Brain pericyte (primary cell): ENCODE measurements at places on chromosomes 2 and 18.

GRCh38 chr2:70344195-70344594, 42.3 kb upstream of the FAM136A start:
- DNase-seq: no peak

- DNase-seq: no peak
Measured at GRCh38 chr18:53551868-53552426, 672.5 kb downstream of the MBD2 start.

DNA sequence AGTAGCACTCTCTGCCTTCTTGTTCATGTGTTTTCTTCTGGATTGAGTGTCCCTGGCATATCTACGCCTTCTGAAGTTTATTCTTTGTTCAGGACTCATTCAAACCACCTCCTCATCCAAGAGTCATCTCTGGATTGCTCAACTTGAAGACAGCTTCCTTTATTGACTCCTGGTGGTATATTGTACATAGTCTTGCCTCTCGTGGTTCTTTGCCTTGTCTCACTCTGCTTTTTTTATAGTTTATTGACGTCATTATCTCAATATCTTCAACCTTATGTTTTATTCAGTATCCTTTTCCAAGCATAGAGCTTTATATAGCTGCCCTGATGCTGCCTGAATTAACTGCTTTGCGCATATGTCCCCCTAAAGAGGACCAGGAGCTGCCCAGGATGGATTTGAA, 161.7 kb downstream of the INSIG2 start:
- DNase-seq: no peak

DNA sequence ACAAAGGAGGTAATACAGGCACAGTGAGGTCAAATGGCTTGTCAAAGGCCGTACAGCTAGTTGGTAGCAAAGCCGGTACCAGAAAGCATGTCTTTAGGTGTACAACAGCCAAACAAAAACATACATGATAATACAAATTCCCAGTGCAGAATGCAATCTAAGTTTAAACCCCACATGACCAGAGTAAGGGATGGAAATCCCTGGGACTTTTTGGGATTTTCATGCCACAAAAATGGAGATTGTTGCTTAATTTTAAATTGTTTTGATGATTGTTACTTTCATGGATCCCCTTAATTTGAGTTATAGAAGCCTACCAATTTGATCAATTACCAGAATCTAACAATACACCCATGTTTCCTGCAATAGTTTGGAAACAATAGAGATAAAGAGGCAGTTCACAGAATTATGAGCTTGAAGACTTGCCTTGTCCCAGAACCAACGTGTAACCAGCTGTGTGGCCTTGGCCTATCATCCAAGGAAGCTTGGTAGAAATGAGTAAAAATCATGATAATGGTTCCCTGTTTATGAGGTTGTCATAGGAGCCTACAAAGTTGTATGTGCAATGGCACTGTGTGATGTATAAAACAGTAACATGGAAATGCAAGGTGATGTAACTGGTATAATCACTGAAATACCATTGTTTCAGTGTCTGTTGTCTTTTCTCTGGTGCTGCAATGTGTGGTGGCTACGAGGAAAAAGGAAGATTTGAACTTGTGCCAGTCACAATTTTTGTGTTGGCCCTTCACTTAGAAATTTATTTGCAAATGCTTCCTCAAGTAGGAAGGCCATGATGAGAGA, 85.3 kb downstream of the ZEB2 start:
- DNase-seq: no peak

GRCh38 chr2:10448576-10449485, 704 bp upstream of the ODC1 start:
- no peak for DNase-seq

DNA sequence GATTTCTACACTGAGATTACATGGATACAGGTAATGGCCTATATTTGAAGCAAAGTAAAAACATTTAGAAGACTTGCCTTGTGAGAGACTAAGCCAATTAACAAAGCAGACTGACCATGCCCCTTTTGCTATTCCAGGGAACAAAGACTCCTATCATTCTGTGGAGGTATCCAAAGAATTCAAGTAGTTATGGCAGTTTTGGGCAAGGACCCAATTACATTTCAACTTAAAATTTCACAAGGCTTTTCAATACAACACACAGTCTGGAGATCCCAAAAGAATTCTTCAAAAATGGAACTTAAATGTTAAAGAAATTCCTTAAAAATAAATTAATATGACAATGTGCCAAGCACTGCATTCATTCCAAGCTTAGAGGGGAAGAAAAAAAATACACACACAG, 109.2 kb upstream of the CHRNA1 start:
- DNase-seq: no peak
